K562 (cell line): ENCODE measurements at places on chromosomes 1 and 21.
A peak's percentile ranks its signal among the peaks of the same experiment; 100 is the strongest.

DNA sequence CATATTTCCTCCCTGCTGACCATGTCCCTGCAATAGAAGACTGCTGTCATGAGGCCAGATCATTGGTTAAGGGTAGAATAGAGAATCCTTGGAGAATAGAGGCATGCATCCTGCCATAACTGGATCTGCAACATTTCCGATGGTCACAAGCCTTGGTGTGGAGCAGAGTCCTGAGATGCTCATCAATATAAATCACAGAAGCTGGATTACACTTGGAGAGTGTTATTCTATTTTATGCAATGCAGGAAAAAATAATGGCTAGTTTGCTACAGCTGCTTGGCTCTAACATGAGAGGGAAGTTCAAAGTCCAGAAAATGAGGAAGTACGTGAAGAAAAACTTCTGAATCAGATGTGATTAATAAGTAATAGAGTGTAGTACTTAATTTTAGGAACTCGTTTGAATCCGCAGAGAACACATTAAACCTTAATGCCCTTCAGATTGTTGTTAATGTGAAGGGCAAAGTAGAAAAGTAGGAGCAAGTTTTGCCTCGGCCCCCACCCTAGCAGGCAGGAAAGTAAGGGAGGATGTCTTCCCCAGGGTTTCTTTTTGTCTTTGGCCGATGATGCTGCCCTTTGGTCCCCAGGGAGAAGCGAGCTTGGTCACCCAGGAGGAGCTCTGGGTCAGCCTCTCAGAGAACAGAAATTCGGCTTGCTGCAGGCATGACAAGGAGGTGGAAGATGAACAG lies 59.5 kb downstream of the KCNK1 start:
- DNase-seq: no peak

- no peak for DNase-seq
Measured at GRCh38 chr1:154420961-154421924, 16.1 kb downstream of the IL6R start.

DNA sequence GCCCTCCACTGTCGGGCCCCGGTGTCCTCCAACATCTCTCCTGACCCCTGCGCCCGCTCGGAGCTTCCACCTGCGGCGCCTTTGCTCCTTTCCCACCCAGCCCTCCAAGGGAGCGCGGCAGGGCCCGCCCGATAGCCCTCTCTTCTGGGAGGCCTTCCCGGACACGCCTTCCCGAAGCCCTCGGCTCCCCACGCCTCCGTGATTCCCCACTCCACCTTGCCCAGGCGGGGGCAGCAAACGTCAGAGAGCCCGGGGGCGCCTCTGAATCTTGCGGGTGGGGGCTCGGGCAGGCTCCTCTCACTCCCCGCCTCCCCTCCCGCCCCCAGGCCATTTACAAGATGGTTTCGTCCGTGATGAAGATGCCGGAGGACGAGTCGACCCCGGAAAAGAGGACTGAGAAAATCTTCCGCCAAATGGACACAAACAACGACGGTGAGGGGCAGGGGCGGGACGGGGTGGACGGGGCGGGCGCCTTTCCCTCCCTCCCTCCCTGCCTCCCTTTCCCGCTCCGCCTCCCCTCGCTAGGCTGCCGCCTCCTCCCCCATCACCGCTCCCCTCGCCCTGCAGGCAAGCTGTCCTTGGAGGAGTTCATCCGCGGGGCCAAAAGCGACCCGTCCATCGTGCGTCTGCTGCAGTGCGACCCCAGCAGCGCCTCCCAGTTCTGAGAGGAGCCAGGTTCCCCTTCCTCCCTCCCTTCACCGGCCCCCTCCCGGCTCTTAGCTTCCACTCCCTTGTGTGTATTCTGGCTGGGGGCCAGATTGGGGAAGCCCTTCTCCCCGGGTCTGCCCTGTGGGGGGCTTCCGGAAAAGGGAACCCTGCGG lies 7.1 kb downstream of the HPCA start:
- DNase-seq: peak; percentile 84

GRCh38 chr1:11722538-11722937 lies 13.4 kb upstream of the AGTRAP start:
- DNase-seq: no peak

DNA sequence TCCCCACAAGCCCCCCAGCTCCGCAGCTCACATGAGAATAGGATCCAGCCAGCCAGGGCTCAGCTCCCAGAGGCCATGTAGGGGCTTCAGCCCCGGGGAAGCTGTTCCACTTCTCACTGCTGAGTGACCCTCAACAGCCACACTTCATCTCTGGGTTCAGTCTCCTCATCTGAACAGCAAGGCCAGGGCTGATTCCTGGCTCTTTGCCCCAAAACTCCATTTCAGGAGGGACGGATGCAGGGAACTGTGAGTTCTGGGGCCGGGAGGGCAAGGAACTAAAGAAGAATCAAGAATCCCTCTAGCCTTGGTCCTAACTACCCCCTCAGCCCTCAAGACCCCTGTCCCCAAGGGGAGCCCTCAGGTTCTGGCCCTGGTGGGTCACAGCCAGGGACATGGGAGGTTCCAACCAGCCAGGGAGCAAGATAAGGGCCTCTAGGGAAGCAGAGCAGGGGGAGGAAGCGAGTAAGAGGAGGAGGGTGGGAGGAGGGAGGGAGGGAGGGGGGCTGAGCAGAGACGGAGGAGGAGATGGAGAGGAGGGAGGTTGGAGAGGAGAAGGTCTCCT lies 13.1 kb downstream of the SDC3 start:
- peak; percentile 73 for DNase-seq

- no peak for DNase-seq
Measured at GRCh38 chr21:44702973-44703730, 6.2 kb downstream of the KRTAP10-12 start.

GRCh38 chr1:23126200-23126599 lies 42.5 kb downstream of the LUZP1 start:
- no peak for DNase-seq

GRCh38 chr1:168091720-168092550 lies 44.8 kb downstream of the GPR161 start:
- DNase-seq: no peak

- DNase-seq: peak; percentile 48
Measured at GRCh38 chr1:179231923-179232322, 2.4 kb upstream of the ABL2 start.

- DNase-seq: no peak
Measured at GRCh38 chr1:241608379-241609033, 31.7 kb downstream of the CHML start.

DNA sequence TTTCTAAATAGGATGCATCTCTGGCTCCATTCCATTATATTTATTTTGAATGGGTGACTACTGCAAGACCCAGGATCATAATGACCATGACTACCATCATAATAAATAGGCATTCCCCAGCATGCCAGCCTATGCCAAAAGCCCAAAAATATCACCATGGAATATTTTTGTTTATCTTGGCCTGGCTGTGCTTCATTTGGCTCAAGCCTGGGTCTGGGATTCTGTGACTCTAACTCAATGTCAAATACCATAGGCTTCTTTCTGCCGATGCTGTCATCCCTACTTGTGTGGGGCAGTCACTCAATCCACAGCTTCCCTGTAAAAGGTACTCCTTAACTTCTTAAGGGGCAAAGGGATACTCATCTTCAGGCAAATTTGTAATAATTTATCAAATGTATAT lies 66.6 kb downstream of the DIRAS3 start:
- no peak for DNase-seq

GRCh38 chr1:15160626-15161025 lies 7.1 kb downstream of the TMEM51 start:
- DNase-seq: no peak

- DNase-seq: no peak
Measured at GRCh38 chr1:147902253-147902845, at the start of gene GJA8. GJA8 (plus strand) TSS chr1:147902795; CDS start chr1:147907956, 5,161 bp downstream.

DNA sequence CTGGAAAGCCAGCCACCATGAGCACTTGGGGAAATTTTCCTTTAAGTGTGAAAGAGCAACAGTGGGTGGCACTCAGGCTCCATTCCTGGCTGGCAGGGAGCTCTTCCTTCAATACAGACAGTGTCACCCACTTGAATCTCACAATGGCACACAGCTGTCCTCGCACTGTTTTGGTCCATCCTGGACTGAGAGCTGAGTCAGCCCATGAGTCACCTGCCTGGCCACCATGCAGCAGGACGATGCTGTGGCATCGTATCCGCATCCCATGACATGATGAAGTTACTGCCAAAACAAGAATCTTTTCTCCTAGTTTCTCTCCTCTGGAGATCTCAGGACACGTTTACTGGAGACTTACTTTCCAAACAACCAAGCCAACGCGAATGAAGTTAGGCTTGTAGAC lies 6.0 kb downstream of the TMPRSS2 start:
- DNase-seq: no peak

GRCh38 chr1:186634511-186634910 lies 45.7 kb downstream of the PTGS2 start:
- DNase-seq: no peak

DNA sequence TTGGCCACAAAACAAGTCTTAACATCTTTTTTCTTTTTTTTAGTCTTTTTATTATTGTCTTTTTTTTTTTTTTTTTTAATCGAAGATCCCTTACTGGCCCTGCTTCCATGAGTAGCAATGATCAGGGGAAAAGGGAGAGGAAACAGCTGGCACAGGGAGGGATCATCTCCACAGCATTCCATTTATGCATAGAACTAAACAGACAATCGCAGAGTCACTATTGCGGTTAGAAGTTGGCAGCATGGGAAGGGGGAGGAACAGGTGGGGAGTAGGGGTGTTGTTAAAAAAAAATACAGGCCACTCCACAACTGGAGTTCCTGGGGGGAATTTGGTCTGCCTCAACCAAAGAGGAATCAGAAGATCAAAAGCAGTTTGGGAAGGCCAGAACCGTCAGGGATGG lies 55.4 kb downstream of the C1orf185 start:
- no peak for DNase-seq

GRCh38 chr1:246959944-246960693 lies 28.4 kb upstream of the AHCTF1 start:
- peak; percentile 20 for DNase-seq

DNA sequence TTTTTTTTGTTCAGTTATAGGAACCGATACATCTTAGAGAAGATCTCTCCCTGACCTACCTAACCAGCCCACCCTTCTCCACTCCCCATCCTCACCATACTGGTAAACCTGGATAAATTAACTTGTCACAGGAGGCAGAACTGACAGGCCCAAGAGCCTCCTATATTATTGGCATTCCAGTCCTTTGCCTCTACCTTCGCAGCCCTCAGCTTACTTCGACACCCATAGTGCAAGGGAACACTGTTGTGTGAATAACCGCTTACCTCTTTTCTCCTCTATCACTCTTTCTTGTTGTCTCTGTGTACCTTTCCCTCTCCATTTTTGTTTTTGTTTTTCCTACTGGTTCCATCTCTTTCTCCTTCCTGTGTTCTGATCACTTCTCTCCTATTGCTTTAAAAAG lies 58.7 kb downstream of the CDC14A start:
- DNase-seq: no peak

DNA sequence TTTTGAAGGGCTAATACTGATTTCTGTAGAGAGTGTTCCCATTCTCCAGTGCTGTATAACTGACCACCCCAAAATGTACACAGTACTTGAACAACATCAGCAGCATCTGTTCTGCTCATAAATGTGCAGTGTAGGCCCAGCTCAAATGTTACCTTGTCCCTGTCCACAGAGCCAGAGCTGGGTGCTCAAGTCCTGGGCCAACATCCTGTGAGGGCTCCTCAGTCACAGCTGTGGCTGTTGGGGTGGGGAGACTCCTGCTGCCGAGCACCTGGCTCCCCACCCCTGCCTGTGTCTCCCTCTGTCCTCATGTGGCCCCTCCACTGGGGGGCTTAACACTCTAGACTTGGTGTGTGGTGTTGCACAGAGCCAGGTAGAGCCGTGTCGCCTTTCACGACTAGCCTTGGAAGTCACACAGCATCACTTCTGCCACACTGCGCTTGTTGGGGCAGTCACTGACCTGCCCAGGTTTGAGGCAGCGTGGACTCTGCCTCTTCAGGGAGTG lies 30.5 kb downstream of the DIP2A start:
- no peak for DNase-seq

GRCh38 chr21:42384156-42384945 lies 11.5 kb downstream of the TMPRSS3 start:
- no peak for DNase-seq

GRCh38 chr1:168396940-168397684 lies 116.4 kb downstream of the TBX19 start:
- no peak for DNase-seq

DNA sequence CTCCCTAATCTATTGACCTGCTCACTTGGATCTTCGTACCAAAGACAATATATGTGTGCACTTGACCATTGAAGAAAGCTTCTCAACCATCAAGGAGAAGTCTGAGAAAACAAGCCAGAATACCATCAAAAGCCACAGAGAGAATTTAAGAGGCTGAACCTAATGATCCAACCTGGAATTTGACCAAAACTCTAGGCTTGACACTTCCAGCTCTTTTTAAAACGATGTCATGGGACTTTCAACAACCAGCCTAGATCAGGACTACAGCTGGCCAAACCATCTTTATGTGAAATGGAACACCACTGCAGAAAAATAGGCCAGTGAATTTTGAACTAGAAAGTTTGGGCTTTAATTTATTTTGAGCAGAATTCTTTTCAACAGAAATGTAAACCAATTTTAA lies 444.4 kb downstream of the LTN1 start:
- no peak for DNase-seq

DNA sequence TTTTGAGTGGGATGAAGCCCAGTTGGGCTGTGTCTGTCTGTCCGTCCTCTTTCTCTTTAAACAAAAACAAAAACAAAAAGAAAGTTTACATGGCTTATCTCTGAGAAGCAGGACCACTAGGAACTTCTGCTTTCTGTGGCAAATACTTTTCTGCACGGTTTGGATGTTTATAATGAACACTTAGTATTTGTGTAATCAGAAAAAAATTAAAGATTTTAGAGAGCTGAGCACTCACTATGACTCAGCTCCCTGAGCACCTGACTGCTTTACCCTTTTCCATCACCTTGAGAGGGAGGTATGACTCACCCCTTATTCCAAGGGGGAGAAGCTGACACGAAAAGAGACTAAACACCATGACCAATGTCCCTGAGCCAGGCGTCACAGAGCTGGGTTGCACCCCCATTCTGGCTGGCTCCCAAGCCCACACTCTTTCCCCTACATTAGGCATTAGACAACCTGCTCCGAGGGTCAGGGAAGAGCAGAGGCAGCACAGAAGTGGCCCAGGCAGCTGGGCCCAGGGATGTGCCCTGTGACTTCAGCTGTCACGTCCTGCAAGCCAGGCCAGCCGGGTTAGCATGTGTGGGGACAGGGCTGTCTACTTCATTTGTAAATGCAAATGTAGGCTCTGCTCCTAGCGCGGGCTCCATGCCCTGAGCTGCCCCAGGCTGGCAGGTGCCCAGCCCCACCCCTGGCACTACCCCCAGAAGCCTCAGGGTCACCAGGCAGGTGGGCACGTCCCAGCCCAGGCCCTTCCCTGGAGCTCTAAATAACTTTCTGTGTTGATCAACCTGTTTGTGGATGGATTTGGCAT lies 30.4 kb downstream of the RAP1GAP start:
- peak; percentile 79 for DNase-seq

- no peak for DNase-seq
Measured at GRCh38 chr1:82323144-82323841, 522.6 kb downstream of the ADGRL2 start.

DNA sequence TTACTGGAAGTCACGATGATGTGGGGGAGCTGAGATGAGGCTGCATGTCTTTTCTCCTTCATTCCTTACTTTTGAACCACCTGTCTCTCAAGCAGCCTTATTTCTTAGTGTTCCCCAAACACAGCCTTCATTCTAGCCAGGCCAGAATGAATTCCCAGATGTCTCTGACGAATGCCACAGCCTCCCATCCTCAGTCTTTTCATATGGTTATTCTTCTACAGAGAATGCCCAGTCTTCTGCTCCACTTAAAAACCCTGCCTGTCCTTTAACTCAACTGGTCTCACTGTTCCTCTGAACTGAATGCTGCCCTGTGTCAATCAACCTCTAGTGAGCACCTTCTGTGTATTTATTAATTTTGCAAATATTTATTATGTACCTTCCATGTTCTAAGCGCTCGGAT lies 156.2 kb downstream of the PLA2G4A start:
- DNase-seq: no peak
